Left cardiac atrium (tissue), 4 donors: ENCODE measurements at places on chromosomes 5 and 9. TPM values are rescaled to one million over a fixed set of nuclear protein-coding genes. Genes with fewer than 3 reads are reported as not detected.

DNA sequence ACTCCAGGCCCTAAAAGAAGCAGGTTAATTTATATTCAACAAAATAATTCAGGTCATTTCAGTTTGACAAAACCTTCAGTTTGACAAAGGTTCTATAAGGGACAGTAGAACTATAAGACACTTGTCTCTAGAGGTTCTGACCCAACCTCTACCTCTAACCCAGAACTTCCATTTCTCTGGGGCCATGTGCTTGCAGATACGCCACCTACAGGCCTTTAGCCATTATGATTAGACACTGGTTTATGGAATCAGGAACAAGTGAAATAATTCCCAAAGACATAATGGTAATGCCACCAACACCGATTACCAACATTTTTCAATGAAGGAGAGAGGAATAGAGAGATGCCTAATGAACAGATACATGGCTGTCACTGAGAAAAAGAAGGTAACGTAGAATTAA is 733.9 kb downstream of the PRELID2 start:
- no peak for DNase-seq

The SELENOP gene
- total RNA-seq, result 416 TPM

DNA sequence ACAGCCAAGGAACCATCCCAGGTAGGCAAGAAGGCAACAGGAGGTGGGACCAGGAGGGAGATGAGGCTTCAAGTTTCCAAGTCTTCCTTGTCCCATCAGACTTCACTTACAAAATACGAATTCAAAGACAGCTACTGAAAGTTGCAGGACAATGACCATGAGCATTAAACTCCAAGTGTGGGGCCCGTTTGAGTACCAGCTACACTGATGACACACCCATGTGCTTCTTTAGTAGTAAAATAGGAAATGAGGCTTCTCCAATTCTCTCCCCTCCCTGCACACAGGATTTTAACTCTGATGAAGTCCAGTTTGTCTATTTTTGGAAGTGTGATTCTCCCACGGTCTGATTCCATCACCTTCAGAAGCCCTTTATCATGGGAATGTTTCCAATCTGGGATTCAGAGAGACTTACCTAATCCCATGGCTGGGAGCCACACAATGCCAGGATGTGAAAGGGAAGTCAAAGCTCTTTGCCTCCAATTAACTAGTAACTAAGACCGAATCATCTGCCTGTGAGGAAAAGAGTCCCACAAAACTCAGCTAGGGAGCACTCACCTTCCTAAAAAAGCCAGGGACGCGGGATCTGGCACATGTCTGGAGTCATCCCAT is 222.8 kb upstream of the MSX2 start:
- no peak for DNase-seq

GRCh38 chr9:27184556-27185351 is 75.7 kb downstream of the TEK start:
- peak; percentile 31 for DNase-seq

DNA sequence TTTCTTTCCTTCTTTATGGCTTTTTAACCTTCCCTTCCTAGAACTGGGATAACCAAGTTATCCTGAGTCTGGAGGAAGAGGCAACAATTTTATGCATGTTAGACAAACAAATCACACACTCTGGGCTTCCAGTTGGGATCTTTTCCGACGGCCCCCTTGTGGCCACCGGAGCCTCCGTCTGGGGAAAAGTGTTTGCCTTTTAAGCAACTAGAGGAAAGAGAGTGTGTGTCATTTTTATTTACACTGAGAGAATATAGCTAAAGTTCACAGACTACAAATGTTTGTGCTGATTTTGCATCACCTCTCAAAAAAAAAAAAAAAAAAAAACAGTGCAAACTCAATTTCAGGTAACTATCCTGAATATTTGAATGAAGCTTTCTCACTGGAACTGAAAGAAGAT is 126.2 kb downstream of the SEMA6A start:
- DNase-seq, result no peak

The ZNF879 gene
- total RNA-seq, result 4.8 TPM

The IL33 gene
- 44.3 TPM for total RNA-seq
